Activated naive CD8-positive, alpha-beta T cell treated with anti-CD3 and anti-CD28 coated beads, Interleukin-2, amount 50 U/mL, for 16 hours (primary cell): ENCODE measurements at places on chromosomes 4 and X.

GRCh38 chrX:42398967-42399631, 378.9 kb downstream of the PPP1R2C start:
- DNase-seq, result no peak

DNA sequence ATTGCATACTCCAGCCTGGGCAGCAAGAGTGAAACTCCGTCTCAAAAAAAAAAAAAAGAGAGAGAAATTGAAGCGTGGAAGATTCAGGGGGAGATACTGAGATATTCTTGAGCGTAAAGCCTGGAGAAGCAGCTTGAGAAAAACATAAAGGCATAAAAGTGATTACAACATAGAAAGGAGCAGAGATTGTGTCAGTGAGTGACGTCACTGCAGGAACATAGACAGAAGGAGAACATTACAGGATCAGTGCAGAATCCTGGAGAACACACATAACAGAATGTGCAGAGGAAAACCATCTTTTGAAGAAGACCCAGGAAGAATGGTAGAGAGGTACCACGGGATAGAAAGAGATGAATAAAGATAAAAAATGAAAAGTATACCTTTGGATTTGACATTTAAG, 147.0 kb downstream of the APBB2 start:
- no peak for DNase-seq

DNA sequence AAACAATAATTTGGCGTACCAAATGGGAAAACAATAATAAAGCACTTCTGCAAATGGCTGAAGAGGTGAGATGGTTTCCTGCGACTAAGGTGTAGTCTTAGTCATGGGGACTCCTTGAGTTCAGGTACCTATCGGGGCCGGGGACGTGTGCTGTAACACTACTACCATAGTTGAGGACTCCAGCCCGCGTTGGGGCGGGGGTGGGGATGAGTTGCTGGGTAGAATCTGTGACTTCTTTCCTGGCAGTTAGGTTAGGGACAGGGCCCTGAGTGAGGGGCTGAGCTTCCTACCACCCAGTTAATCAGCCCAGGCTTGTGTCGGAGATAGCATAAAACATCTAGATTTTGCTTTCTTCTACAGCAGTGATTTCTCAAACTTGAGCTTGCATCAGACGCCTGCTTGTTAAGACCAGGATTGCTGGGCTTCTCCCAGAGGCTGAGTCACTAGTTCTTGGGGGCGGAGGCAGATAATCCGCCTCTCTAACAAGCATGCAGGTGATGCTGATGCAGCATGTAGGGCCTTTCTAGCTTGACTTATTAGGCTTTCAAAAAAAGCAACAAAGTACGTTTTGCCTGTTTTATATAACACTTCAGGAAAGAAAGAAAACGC, 30.2 kb downstream of the RBBP7 start:
- no peak for DNase-seq

DNA sequence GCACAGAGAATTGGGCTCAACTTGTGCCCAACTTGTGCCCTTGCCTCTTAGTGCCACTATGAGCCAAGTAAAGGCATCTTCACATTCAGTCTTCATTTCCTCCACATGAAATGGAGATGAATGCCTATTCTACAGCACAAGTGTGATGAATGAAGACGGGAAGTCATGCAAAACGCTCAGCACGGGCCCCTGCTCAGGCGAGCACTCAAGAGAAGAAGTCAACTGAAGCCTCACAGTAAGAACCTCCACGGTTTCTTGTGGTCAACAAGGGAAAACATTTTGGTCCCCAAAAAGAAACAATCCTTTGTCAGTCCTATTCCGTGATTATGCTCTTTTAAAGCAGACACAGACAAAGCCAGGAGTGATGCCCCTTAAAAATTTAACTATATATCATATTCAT, 87.0 kb downstream of the IRF2 start:
- DNase-seq, result no peak

DNA sequence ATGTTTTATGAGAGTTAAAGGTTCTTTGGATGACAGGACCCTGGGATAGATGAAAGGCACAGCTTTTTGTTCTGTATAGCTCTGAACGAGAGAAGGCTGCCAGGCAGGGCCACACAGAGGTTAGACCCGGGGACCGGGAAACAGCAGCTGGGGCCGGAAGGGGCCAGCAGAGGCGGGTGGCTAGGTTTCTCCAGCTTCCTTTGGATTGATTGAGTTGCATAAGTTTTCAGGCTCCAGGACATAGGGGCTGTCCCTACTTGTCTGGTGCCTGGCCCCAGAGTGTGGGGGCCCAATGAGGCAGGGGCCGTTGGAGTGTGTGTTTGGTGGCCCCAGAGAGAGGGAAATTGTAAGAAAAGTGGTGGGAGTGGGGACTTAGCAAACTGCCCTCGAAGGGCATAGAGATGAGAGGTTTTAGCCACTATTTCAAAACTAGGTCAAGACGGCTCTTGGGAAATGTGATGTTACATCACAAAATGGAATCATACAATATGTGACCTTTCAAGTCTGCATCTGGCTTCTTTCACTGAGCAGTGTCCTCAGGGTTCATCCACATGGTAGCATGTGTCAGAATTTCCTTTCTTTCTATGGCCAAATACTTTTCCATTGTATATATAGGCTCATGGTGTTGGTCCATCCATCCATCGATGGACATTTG, 3.7 kb downstream of the ZFP92 start:
- no peak for DNase-seq

DNA sequence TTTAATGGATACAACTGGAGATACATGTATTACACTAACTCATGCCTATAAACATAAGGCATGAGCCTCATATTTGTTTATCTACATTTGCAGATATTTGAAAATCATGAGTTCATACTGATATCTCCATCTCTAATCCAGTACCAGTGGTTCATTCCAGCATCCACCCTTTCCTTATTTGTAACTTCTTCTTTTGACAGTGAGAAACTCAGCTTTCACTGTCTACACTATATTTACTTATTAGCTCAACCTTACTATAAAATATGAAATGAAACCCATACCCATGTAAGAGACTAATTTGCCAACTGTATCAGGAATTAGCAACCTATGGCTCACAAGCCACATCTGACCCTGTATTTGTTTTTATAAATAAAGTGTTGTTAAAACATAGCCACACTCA, 161.9 kb upstream of the GPRIN3 start:
- DNase-seq, result no peak

DNA sequence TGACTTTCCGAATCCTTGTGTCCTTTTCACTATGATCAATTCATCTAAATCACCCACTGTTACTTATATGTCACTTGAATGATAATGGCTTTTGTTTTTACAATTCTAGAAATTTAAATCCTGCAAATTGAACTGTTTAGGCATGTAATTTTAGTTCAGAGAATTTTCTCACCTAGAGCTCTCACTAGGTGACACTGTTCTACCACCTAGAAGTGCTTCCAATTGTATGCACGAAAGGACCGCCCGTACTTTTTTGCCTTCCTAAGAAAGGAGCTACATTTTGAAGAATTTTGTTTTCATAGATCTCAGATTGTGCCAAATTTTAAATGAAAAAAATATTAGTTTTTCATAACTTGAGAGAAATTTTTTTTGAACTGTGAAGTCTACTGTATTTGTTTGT, 481.6 kb upstream of the FSTL5 start:
- DNase-seq, result no peak

GRCh38 chrX:153474718-153475117, 4.3 kb upstream of the HAUS7 start:
- DNase-seq, result no peak

DNA sequence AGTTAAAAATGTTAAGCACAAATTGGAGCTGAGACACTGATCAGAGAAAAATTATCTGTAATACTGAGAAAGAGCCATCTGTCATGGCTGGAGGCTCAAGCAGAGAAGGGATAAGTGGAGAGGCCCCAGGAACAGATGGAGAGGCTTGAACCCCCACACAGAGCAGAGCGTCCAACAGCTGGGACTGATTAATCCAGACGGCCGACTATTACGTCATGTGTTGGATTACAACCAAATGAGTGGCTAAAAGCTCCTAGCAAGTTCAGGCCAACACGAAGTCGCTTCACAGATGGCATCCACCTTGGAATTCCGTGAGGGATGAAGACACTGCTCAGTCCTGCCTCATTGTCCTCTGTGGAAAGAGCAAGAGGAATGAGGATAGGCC, 57.7 kb upstream of the ATXN3L start:
- no peak for DNase-seq

GRCh38 chr4:113026556-113026955, 22.9 kb upstream of the ANK2 start:
- no peak for DNase-seq

GRCh38 chr4:182493377-182493776, 250.2 kb downstream of the TENM3 start:
- no peak for DNase-seq

GRCh38 chr4:98566361-98567008, 91.9 kb downstream of the TSPAN5 start:
- DNase-seq, result no peak

DNA sequence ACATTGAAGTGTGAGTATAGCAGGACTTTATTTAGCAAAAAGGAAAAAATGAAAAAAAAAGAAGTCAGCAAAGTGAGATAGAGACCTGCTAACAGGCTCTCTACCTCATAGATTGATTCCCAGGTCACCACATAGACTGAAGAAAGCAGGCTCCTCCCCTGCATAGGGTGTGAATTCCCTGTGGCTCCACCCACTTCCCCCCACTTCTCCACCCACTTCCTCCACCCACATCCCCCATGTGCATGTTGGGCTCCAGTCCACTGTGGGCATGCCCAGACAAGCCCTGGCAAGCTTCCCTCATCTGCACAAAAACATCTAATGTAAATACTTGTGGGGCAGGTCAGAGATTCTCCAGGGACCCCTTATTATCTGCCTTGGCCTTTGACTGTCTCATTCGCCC, 97.8 kb downstream of the TMEM47 start:
- no peak for DNase-seq

GRCh38 chrX:66638591-66639500, at the start of gene EDA2R:
Gene EDA2R, minus strand, starts transcription at chrX:66639078. Its CDS starts 23,058 bp downstream, at chrX:66616020.
- no peak for DNase-seq

- no peak for DNase-seq
Observed at GRCh38 chrX:110409925-110410324, 51.3 kb downstream of the RTL9 start.

GRCh38 chrX:131762802-131763234, 218.9 kb downstream of the OR13H1 start:
- DNase-seq, result no peak

DNA sequence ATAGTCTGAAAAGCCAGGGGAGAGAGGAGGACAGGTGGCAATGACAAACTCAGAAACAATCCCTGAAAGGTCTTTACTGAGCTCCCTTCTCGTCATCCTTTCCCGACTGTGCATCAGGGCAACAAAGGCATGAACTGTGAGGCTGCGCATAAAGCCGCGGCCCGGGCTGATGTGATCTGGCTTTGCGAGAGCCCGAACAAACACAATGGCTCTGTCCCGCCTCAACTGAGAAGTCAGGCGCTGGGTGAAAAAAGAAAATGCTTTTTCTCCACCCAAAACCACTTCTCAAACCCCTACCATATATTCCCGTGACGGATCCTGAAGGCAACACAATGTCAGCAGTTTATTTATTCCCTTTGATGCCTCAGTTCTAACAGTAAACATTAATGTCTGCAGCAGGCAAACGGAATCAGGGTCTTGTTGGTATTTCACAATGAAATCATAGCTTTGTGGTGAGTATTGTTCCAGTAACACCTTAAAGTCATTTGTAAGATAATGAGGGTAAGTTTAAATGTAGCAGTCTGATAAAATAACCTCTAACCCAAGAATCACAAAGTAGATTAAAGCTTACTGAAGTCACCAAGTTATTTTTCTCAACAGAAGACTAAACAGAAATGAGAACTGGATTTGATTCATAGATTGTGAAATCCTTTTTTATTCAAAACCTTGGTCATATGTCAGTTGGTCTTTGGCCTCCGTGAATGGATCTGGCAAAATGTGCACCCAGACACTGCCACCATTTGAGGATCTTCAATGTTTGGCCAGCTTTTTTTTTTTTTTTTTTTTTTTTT, 67.4 kb downstream of the APBB2 start:
- DNase-seq, result no peak

GRCh38 chr4:44725726-44726037, 674 bp downstream of the GNPDA2 start:
- no peak for DNase-seq

DNA sequence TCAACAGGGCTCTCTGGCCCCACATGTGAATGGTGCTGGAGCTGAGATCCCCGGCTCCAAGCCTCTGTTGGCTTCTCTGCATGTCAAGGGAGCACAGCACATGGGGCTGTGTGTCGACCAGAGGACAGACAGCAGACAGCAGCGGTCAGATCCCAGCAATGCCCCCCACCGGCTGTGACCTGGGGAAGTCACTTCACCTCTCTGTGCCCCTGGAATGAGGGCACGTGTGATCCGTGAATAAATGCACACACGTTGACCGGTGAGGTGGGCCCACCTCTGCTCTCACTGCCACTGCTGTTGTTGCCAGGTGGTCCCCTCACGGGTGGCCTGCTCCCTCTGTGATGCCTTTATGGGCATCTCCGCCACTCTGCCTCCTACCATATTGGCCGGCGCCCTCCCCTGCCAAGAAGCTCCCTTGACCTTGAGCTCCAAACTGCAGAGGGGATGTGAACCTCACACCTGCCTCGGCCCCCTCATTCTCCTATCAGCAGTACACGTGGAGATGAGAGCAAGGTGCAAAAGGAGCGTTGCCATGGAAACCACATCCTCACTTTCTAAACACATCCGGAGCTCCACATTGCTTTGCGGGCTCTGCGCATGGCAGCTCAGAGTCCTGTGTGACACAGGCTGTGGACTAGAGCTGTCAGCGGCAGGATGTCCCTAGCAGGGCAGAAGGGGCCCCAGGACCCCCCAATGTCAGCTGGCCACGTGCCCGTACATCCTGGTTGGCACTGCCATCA, 75.4 kb downstream of the ABLIM2 start:
- no peak for DNase-seq

- DNase-seq, result no peak
Observed at GRCh38 chrX:23403849-23404248, 69.2 kb downstream of the PTCHD1 start.

- no peak for DNase-seq
Observed at GRCh38 chr4:112517911-112518310, 1.9 kb upstream of the NEUROG2 start.

GRCh38 chrX:119055687-119056086, 17.1 kb upstream of the CT47C1 start:
- no peak for DNase-seq

- no peak for DNase-seq
Observed at GRCh38 chr4:2049381-2049780, 9.7 kb upstream of the NAT8L start.

DNA sequence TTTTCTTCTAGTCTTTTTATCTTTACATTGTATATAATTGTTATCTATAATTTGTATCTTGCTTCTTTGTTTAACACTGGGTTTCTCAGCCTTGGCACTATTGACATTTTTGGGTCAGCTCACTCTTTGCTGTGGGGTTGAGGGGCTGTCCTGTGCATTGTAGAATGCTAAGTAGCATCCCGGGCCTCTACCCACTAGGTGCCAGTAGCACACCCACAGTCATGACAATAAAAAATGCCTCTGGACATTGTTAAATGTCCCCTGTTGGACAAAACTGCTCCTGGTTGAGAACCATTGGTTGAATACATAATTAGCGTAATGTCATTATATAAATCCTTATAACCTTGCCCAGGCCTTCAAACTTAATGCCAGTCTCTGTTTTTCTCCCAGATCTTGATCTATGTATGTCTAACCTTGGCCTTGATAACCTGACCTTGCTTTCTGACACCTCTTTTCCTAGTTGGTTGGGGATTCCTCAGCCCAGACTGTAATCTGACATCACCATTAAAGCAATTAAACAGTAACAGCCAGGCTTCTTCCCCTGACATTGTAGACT, 46.1 kb downstream of the DCX start:
- no peak for DNase-seq
